Iris pigment epithelial cell (primary cell): ENCODE measurements at places on chromosomes 4 and X.
A peak's percentile ranks its signal among the peaks of the same experiment; 100 is the strongest.

- no peak for DNase-seq
These were observed 64.4 kb upstream of the IBSP start for GRCh38 chr4:87734936-87735335.

DNA sequence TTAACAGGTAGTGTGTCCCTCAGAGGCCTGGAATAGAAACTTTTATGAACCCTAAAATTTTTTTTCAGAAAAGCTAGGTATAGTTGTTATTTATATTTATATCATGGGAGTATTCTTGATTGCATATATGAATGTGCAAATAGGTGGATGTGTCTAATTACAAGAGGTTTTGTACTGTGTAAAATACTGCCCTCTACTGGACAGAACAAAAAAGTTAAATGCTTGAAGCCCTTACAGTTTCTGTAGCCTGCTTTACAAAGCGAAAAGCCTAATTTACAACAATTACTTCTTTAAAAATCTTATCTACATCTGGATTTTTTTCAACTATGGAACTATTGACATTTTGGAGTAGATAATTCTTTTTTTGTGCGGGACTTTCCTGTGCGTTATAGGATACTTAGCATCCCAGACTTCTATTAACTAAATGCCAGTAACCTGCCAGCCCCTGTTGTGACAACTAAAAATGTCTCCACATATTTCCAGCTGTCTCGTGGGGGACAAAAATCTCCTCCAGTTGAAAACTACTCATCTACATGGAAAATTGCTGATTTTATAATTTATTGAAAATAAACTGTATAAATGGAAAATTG is 35.1 kb downstream of the ENPEP start:
- DNase-seq = peak; percentile 65

DNA sequence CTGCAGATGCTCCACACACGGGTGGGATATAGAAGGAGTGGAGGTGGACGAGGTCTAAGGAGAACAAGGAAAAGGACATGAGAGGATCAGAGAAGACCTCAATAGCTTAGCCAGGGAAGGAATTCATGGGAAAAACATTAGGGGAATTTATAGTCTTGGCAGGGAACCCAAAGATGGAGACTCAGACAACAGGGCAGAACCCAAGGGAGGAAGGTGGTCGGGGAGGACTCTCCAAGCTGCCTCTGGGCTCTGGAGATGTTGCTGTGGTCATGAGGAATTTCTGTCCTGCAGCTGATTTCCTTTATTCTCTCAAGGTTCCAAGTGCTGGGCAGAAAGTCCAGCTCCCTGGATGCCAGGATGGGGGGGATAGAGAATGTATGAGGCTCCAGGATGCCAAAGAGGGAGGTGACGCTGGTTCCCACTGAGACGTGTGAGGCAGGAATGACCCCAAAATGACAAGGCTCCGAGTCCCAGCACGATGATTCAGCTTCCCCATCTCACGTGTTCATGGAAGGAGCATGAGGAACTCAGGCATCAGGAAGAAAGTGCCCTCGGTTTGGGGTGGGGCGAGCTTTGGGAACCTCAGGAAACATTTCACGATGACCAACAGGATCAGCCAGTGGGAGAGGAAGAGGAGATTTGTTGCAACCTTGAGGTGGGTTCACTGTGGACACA is 57.0 kb upstream of the PPP2R3B start:
- DNase-seq = no peak

GRCh38 chr4:105620640-105621323 is 68.4 kb downstream of the ARHGEF38 start:
- peak; percentile 86 for DNase-seq

- DNase-seq = no peak
These were observed 5.5 kb downstream of the CASP3 start for GRCh38 chr4:184643731-184644130.

GRCh38 chrX:53685711-53686110 is 808 bp downstream of the HUWE1 start:
- peak; percentile 6 for DNase-seq

DNA sequence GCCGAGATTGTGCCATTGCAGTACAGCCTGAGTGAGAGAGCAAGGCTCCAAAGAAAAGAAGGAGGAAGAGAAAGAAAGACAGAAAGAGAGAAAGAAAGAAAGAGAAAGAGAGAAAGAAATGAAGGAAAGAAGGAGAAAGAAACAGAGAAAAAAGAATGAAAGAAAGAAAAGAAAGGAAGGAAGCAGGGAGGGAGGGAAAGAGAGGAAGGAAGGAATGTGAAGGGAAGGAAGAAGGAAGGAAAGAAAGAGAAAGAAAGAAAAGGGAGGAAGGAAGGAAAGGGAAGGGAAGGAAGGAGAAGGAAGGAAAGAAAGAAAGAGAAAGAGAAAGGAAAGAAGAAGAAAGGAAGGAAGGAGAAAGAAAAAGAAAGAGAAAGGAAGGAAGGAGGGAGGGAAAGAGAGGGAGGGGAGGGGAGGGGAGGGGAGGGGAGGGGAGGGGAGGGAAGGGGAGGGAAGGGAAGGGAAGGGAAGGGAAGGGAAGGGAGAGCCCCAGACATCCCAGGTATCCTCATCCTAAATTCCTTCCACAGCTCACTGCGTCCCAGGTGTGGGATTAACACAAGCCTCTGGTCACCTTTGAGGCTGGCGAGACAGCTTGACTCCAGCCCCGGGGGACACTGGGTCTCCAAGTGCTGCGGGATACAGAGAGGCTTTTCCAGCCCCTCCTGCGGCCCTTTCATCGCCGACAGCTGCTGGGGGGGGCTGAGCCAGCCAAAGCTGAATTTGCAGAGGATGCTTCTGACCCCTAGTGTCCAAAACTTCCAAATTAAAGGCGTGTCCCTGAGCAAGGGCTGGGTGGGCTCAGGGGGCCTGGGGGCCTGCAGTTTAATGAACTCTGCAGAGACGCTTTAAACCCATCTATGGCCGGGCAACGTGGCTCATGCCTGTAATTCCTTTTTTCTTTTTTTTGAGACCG is 24.2 kb upstream of the CSF2RA start:
- DNase-seq = no peak

- no peak for DNase-seq
These were observed 34.5 kb upstream of the HGFAC start for GRCh38 chr4:3407171-3407771.

DNA sequence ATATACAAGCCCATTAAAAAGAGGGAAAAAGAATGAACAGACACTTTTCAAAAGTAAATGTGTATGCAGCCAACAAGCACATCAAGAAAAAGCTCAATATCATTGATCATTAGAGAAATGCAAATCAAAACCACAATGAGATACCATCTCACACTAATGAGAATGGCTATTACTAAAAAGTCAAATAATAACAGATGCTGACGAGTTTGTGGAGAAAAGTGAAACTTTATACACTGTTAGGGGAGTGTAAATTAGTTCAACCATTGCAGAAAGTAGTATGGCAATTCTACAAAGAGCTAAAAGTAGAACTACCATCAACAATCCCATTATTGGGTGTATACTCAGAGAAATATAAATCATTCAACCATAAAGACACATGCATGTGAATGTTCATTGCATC is 203.0 kb downstream of the ARAP2 start:
- no peak for DNase-seq

- DNase-seq = peak; percentile 1
These were observed at the start of gene AFF2 for GRCh38 chrX:148500423-148501385. Gene AFF2, plus strand, starts transcription at chrX:148500617. Its CDS starts 481 bp downstream, at chrX:148501098.

DNA sequence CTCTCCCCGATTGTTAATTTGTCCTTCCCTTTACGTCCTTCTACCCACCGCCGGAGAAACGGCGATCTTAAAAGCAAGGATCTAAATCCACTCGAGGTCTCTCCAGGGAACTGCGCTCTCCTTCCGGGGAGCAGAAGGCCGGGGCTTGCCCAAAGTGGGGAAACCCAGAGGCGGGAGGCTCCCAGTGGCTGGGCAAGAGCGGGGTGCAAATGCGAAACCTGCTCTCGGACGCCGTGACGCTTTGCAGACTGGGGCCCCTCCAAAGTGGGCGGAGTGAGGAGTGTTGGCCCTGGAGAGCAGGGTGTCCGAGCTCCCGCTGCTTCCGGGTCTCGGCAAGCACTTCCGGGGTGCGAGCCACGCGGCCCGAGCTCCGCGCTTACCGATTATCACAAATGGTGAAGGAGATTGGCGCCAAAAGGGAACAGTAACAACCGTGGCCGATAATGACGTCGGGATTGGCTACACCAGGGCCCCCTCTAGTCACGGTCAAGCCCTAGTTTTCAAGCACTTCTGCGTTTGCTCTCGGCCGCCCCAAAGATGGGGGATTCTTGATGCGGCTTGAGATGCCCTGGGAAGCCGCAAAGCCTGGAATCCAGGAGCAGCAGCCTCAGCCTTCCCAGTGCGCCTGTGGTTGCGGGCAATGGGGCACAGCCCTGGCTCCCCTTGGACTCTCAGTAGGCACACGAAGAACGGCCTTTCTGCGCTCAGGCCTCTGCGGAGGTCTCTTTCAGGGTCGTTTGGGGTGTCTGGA is 29.0 kb downstream of the HAND2 start:
- no peak for DNase-seq

- DNase-seq = peak; percentile 33
These were observed 37.9 kb upstream of the PAPSS1 start for GRCh38 chr4:107757864-107758476.

GRCh38 chr4:189304167-189304566 is 636.5 kb upstream of the FRG1 start:
- DNase-seq = peak; percentile 8

GRCh38 chr4:139728146-139728545 is 62.5 kb downstream of the MGST2 start:
- no peak for DNase-seq

DNA sequence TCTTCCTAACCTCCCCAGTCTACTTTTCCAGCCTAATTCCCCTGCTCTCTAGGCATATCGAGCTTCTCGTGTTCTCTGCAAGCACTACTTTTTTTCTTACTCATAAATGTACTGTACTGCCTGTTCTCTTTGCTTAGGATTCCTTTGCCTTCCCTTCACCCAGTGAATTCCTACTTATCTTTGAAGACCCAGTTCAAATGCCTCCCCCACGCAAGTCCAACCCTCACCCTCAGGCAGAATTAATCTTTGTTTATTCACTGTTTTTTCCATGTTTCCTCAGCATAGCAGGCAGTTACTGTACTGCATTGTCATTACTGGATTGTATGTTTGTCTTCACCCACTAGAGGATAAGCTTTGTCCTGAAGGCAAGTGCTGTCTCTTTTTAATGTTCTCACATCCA is 287.7 kb downstream of the BMPR1B start:
- peak; percentile 28 for DNase-seq

- DNase-seq = no peak
These were observed 30.0 kb upstream of the IRF2 start for GRCh38 chr4:184504385-184504784.

DNA sequence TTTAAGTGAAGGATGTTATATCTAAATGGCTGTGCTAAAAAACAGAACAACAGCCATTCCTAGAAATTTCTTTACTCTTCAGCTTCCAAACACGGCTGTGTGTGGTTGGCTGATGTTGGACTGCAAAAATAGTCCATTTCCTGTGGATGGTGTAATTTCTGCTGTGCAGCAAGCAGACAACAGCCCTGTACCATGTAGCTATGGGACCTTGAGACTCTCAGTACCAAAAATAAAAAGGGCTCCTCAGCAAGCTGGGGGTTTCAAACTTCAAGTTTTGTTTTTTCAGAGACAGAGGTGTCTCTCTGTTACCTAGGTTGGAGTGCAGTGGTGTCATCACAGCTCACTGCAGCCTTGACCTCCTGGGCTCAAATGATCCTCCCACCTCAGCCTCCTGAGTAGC is 18.1 kb downstream of the CD40LG start:
- DNase-seq = no peak

DNA sequence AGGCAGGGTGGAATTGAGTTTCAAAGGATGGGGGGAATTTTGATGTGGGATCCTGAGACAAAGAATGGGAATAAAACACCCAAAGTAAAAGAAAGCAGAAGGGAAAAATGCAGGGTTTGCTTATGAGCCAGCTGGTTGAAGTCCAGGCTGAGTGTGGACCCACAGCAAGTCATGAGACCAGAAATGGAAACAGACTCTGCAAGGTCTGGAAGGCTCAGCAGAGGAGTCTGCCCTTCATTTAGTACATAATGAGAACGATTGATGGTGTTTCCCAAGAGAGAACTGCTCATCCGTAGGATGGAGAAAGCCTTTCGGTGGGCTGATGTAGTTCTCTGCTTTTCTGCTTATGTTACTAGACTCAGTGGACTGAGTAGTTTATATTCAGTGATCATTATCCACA is 259.1 kb downstream of the C4orf33 start:
- DNase-seq = no peak

- no peak for DNase-seq
These were observed 34.7 kb upstream of the SPON2 start for GRCh38 chr4:1207157-1207470.

DNA sequence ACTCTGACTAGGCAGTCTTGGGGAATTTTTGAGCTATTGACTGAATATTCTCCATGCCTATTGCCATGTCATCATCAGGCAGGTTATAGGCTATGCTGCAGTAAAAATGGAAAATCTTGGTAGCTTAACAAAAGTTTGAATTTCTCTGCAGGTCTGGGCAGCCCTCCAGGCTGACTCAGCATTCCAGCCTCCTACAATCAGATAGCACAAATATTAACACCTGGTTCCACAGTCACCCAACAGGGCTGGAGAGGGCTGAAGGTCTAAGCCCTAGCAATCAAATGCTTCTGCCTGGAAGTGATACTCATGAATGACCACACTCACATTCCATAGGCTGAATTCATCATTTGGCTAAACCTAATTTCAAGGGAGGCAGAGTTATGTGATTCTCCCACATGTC is 9.6 kb upstream of the PPP3CA start:
- peak; percentile 99 for DNase-seq

GRCh38 chrX:103453655-103454054 is 65.6 kb downstream of the RAB40A start:
- DNase-seq = peak; percentile 93

DNA sequence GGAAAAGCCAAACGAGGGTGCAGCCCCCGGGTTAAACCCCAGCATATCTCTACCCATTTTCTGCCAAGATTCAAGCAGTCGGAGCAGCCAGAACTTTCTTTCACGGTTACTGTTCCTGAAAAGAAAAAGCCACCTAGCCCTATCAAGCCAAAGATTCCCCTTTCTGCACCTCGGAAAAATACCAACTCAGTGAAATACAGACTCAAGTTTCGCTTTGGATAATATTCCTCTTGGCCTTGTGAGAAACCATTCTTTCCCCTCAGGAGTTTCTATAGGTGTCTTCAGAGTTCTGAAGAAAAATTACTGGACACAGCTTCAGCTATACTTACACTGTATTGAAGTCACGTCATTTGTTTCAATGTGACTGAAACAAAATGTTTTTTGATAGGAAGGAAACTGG is 20.0 kb downstream of the FGF5 start:
- no peak for DNase-seq

DNA sequence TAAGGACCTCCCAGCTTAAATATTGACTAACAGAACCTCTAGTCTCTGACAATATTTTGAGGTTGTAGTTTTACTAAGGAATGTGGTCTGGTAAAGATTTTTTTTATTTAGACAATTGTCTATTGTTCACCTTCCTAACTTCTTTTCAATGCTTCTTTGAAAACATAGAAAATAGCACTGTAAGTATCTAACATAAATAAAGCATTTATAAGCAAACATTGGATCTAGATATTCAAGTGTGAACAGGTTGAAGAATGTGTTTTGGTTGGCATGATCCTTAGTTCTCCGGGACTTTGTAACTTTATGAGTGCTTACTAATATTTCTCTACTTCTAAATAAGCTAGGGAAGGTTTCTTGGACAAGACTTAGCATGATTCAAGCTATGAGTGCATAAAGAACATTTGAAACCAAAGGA is 285.4 kb upstream of the ARSJ start:
- DNase-seq = no peak

GRCh38 chr4:124070688-124071484 is 641.6 kb downstream of the ANKRD50 start:
- DNase-seq = peak; percentile 32
